ENCODE measurements at places on chromosomes 11 and 22. TPM values are rescaled to one million over a fixed set of nuclear protein-coding genes. Genes with fewer than 3 reads are reported as not detected.

Gene SHISAL1
- total RNA-seq, result 0.08 TPM

Gene CPT1B
- 12.1 TPM for total RNA-seq

DNA sequence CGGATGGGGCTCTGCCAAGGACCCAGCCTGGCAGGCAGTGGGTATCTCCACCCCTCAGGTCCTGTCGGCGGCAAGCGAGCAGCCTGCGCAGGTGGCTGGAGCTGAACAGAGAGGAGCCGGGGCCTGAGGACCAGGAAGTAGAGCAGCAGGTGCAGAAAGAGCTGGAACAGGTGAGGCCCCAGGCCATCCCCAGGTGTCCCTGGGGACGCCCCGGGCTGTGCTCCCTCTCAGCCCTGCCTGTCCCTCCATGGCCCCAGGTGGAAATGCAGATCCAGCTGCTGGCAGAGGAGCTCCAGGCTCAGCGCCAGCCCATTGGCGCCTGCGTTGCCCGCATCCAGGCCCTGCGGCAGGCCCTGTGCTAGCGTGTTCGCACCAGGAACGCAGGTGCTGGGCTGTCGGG lies 44.0 kb downstream of the PISD start:
- no peak for ATAC-seq

DNA sequence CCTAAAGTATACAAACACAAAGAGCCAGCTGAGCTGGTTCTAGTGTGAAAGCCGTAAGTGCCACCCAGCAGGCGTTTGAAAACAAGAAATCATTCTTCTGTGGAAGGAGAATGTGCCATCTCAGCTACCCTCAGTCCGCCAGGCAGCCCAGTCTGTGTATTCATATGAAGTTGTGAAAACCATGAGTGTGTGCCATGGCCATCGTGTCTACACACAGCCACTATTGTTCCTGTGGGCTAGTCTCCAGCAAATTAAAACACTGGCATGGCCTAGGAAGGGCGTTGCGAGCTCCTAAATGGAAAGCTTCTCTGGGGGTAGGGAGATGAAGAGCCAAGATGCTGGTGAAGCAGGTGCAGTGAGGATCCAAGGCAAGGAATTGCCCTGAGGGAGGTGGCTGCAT lies 51.5 kb upstream of the HORMAD2 start:
- no peak for ATAC-seq

DNA sequence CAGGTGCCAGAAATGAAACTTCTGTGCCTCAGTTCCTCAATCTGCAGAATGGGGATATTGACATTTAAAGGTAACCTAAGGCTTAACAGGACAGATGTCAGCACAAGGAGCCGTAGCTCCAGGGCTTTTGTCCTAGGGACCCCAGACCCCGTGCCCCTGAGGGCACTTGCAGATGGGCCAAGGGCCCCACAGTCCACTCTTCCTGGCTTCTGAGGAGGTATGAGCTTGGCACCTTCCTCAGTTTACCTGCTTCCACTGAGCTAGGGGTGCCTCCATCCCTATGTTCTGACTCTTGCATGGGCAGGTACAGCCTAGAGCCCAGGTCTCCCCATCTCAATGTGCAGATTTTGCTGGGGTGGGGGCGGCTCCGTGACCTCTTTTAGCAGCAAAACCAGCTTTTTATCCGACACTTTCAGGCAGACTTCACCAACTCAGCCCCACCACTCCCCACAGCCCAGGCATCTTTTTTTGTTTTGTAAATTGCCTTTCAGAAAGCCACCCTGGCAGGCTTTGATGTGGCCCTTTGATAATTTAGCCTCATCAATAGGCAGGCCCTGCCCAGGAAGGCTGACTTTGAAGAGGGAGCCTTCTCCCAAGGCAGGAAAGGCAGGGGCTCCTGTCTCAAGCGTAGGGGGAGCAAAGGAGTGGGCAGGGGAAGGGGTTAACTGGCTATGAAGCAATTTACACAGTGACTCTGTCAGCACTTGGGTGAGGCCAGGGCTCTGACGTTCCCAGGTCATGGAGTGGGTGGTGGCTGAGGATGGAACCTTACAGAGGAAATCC lies 23.7 kb upstream of the FGF3 start:
- no peak for ATAC-seq

- ATAC-seq, result peak; percentile 79
These were observed 20.4 kb downstream of the C22orf23 start for GRCh38 chr22:37932821-37933578.

- ATAC-seq, result no peak
These were observed 10.9 kb upstream of the MRPL23 start for GRCh38 chr11:1936072-1936780.

- ATAC-seq, result no peak
These were observed 47.5 kb upstream of the RASSF10 start for GRCh38 chr11:12961615-12962014.

DNA sequence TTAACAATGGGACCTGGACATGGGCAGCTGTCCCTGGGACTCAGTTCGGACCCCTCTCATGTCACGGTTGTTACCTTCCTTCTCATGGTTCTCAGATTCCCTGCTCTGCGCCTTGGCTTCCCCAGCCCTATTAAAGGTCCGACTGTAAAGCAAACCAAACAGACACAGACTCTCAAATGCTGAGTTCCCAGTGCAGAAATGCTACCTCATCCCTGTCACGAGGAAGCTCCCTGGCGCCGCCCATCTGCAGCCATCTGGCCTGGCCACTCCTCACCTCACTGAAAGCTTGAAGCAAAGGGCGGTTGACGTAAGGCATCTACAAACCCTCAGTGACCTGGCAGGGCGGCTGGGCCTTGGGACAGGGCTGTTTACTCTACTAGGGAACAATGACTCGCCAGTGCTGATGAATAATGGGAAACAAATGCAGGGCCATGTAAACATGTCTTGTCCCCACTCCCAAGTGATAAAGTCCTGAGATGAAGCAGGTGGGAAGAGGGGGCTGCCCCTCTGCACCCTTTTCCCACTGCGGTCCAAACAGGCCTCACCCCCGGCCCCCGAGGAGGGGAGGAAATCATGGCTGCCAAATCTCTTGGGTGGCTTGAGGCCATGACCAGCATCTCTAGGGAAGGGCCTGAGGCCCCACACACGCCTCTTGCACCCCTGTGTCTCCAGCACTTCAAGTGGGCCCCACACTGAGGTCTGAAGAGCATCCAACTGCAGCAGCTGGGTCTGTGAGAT lies 49.3 kb downstream of the SCUBE1 start:
- peak; percentile 48 for ATAC-seq

Measured in esophagus mucosa (tissue), 1 donor.